ENCODE measurements at places on chromosomes 2 and 18.

DNA sequence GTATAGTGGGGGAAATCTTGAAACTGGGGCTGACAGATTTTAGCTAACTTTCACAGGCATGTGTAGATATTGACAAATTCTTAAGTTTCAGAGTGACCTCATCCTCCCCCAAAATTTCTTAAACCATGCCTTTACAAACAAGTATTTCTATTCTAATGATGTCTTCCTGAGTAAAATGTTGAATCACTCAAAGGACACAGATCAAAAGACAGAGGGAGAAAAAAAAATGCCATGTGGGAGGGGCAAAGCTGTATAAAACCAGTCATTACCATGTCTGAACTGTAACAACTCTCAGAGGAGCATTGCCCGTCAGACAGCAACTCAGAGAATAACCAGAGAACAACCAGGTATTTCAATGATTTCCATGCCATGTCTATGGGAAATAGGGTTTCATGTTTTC is at the start of gene SERPINB2:
TSS of gene SERPINB2 (plus strand) at position 282 of the 400 bp plus-strand sequence. CDS start 3,740 bp downstream, outside the sequence.
- no peak for DNase-seq

DNA sequence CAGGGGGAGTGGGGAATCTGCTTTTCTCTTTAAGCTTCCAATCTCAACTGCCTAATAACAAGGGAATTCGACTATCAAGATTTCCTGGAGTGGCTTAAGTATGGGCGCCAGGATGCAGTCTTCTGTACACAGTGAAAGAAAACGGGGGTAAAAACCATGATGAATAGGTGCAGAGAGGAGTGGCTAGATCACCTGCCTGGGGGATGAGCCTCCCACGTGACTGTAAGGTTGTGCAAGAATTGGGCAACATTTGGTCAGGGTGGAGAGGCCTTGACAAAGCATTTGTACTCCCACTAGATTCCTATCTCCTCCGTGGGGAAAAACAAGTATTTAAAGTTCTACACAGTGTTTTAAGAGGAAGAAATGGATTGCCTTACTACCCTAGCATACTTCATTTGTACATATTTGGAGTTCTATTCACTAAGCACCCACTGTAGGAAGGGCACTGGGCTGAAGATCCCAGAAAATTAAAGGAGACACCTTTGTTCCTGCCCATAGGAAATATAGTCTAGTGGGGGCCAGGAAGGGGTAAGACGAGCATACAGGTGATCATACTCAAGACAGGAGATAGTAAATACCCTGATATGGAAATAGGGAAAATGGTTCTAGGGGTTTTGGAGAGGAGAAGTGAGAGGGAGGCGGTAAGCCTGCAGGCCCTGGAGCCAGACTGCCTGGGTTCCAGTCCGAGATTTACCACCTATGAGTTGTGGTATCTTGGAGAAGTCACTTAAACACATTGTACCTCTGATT is 29.2 kb downstream of the EPAS1 start:
- DNase-seq: no peak

DNA sequence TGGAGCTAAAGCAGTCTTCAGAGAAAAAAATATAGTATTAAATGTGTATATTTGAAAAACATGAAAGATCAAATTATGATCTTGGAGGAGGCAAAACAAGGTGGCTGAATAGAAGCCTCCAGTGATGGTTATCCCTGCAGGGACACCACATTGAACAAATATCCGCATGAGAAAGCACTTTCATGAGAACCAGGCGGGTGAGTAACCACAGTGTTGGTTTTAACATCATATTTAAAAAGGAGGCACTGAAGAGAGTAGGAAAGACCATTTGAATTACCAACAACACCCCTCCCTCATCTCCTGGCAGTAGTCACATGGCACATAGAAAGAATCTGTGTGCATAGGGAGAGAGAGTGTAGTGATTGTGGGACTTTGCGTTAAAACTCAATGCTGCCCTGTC is 759.6 kb upstream of the NRXN1 start:
- no peak for DNase-seq

- no peak for DNase-seq
Measured at GRCh38 chr2:144890828-144891227, 370.9 kb upstream of the ZEB2 start.

DNA sequence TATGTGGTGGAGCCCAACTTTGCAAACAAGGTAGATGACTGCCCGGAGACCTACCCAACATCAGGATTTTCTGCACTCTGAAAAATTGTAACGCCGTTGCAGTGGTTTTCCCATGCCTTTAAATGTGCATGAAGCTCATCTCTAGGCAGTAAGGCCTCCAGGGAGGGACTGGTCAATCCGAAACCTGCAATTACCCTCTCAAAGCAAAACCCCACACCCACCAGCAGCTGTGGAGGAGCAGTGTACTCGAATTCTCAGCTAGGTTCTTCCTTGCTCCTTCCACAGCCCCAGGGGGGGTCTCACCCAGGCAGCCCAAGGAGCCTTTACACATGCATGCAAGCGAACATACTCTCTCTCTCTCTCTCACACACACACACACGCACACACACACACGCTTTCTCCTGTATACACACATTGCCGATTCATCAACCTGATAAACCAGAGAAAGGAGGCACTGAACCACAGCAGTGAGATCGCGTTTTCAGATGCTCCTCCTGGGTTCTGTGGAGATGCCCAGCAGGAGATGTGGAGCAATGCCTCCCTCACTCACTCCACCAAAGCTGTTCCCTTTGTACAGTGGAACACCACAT is 109.2 kb downstream of the VIT start:
- DNase-seq: no peak

GRCh38 chr18:58687871-58688308 is 16.6 kb downstream of the MALT1 start:
- peak; percentile 81 for DNase-seq

DNA sequence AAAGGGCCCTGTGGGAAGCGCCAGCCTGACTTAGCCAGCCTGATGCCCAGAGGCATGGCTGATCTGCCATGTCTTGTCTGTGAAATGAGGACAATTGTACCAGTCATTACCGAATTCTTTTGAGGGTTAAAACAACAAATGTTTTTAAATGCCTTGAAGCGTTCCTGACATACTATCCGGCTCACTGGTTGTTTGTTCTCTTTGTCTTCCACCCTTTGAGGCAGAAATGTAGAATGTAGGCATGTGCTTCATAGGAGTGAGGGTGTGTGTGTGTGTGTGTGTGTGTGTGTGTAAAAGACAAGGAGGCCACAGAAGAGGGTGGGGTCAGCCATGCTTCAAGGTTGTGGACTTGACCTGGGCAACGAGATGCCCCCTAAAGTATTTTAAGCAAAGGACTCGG is 35.5 kb downstream of the TGFBRAP1 start:
- no peak for DNase-seq

DNA sequence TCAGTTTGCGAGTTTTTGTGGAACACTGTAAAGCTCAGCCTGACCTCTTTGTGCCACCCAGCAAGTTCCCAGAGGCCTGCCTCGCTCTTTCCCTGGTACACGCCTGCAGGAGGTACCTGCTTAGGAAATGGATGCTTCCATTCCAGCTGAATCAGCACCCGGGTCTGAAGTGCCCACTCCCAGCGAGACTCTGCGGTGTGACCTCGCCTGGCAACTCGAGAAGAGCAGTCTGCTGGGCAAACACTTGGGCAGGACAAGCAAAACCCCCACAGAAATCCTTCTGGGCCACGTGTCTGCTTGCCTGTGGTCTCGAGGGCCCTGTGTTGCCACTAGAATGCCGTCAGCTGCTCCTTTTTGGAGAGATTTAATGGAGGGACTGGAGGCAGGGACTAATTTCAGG is 127.6 kb downstream of the MAPK4 start:
- no peak for DNase-seq

GRCh38 chr18:58180738-58181353 is 136.8 kb downstream of the NEDD4L start:
- DNase-seq: peak; percentile 16

DNA sequence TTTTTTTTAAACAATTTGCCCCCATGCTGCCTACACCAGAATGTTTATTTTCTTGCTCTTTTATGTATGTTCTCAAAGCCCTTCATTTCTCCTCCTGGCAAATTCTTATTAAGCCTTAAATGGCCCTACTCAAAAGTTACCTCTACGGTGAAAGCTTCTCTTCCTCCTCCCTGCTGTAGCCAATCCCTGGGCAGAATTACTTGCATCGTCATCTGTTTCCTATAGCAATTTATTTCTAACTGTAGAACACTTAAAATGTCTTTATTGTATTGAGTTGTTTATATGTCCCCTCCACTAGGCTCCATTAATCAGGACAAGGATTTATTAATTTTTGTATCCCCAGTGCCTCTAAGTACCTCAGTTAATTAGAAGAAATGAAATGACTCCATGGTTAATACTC is 2.5 kb upstream of the RAD51AP2 start:
- no peak for DNase-seq

DNA sequence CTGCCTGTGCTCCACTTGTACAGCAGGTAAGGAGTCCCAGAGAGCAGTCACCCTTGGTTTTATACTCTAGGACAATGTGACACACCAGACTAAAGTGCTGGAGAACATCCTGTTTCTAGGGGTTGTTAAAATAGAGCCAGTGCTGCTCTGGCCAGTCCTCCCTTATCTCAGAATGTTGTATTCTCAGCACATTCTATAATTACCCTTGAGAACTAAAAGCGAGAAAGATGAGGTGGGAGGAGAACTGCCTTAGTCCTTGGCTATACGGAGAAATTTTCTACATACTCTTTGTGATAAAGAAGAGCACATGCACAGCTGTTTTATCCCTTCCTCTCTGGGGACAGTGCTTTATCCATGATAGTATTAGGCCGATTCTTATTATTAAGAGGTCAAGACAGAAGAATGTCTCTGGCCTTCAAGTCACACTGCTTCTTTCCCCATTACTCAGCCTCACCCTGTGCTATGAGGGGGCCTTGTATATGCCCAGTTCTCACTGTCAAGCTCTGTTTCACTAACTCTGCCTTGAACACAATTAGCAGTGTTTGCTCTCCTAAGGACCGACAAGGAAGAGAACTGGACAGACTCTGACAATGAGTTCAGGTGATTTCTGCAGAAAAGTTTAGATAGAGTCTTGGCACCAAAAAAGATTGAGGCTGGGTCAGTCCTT is 385.8 kb downstream of the TRIB2 start:
- no peak for DNase-seq

- DNase-seq: peak; percentile 30
Measured at GRCh38 chr18:9147440-9148202, 11.0 kb downstream of the ANKRD12 start.

- DNase-seq: no peak
Measured at GRCh38 chr2:181949047-181949446, 36.6 kb upstream of the PPP1R1C start.

DNA sequence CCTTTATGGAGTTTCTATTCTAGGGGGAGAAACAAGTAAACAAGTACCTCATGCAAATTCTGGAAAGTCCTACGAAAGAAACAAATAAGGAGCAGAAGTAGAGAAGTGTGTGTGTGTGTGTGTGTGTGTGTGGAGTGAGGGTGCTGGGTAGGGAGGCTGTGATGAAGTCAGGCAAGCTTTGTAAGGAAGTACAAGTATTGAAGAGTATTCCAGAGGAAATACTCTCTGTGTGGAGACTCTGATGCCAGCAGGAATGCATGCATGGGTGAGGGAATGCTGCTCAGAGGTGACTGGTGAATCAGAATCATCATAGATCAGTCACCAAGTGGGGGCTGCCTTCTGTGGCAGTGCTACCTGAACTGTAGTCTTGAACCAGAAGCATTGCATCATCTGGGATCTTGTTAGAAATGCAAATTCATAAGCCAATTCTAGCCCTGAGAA is 34.5 kb downstream of the SLC4A3 start:
- DNase-seq: no peak

DNA sequence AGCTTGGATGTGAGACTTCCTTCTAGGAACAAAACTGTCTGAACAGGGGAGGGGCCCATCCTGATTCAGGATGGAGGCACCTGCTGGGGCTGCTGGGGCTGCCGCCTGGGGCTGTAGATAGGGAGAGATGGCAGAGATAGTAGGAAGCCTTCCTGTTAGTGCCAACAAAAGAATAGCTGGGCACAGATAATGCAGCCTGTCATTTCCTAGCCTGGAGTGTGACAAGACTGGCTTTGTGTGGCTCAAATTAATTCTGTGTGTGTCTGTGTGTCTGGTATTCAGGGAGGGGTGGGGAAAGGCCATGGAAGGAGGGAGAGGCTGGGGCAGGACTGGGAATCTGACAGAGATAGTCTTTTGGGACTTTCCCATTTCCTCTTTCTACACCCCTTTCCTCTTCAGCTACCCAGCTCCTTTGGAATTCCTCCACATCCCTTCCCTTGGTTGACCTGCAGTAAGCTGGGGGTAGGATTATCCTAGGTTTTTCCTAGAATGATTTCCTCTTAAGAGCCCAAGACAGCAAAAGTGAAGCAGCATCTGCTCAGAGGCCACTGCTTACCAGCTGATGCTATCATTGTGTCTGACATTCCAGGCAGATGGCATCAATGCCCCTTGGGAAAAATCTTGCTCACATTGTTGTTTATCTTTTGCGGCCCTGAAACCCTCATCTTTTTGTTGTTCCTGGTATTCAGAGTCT is 144.9 kb upstream of the LHCGR start:
- no peak for DNase-seq

GRCh38 chr2:70086278-70086837 is 919 bp upstream of the PCBP1 start:
- DNase-seq: peak; percentile 74

DNA sequence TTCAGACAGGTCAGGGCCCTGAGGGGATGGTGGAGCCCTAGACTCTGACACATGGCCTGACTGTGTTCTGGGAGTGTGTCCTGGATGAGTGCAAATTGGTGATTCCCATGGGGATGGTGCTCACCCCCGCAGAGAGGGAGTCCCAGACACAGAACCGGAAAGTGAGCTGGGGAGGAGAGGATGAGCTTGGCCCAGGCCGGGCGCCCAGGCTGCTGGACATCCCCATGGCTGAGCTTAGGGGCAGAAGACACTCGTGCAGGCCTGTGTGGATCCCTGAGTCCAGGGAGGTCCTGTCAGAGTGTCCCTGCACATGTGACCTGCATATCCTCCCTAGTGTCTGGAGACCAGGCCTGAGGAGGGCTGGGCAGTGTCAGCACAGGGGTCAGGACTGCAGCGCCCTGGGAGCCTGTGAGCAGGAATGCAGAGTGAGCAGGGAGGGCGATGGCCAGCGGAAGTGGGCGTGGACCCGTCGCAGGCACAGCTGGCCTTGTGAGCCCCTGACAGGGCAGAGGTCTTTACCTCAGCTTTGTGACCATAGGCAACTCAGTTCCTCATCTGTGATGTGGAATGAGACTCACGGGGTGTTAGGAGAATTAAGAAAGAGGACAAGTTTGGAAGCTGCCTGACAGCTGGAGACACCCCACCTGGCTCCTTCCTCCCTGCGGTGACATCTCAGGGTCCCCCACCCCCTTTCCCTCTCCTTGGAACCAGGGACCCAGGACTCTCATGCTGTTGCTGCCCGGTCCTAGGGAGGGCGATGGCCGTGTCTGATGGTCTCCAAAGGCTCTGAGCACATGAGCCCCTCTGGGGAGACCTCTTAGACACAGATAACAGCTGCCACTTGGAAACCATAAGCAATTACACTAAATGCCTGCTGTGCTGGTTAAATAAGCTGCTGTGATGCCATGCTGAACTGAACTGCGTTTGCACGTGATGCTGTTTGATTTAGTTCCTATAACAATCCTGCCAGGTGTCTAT is 62.6 kb upstream of the HS6ST1 start:
- DNase-seq: no peak

DNA sequence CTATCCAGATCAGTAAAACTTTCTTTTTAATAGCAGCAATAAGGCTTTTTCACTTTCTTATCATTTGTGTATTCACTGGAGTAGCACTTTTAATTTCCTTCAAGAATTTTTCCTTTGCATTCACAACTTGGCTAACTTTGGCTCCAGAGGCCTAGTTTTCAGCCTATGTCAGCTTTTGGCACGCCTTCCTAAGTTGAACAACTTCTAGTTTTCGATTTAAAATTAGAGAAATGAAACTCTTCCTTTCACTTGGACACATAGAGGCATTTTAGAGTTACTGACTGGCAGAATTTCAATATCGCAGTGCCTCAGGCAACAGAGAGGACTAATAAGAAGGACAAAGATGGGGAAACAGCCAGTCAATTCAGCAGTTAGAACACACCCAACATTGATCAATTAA is 577.4 kb downstream of the DSC3 start:
- no peak for DNase-seq
